ENCODE measurements at places on chromosomes 5 and 9.

GRCh38 chr5:133819977-133820471 lies 148.4 kb downstream of the C5orf15 start:
- DNase-seq = no peak

- DNase-seq = peak; percentile 11
Observed at GRCh38 chr5:157106630-157107461, 2.0 kb downstream of the HAVCR2 start.

GRCh38 chr5:16483361-16483760 lies 17.8 kb upstream of the ZNF622 start:
- DNase-seq = no peak

- DNase-seq = peak; percentile 66
Observed at GRCh38 chr9:69674716-69675438, 2.7 kb upstream of the APBA1 start.

GRCh38 chr9:126677188-126678084 lies 63.7 kb downstream of the LMX1B start:
- no peak for DNase-seq

GRCh38 chr5:141485321-141486055 lies 658 bp downstream of the PCDHGC4 start:
- DNase-seq = no peak

GRCh38 chr9:68964765-68965164 lies 49.1 kb downstream of the PRKACG start:
- no peak for DNase-seq

GRCh38 chr9:136372561-136373299 lies 739 bp downstream of the CARD9 start:
- peak; percentile 79 for DNase-seq

DNA sequence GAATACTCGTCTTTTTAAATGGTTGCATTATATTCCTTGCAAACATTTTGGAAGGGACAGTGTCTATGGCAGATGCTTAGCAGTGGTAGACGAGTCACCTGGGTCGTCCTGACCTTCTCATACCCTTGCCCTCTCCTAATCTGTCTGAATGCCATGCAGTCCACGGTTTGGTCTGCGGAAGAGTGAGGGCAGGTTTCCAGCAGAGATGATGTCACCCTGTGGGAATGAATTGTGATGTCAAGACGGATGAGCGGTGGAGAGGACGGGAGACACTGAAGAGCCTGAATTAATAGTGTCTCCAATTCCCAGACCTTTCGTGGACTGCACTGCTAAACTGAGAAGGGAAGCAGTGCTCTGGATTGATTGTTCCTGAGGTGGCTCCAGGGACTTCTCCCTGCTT lies 329.0 kb upstream of the PANK3 start:
- peak; percentile 69 for DNase-seq

- DNase-seq = no peak
Observed at GRCh38 chr5:106094204-106094607, 1576.5 kb downstream of the EFNA5 start.

Data from AG08395 (cell line).